NB4 (cell line): ENCODE measurements at places on chromosomes 13 and 19.
A peak's percentile ranks its signal among the peaks of the same experiment; 100 is the strongest.

DNA sequence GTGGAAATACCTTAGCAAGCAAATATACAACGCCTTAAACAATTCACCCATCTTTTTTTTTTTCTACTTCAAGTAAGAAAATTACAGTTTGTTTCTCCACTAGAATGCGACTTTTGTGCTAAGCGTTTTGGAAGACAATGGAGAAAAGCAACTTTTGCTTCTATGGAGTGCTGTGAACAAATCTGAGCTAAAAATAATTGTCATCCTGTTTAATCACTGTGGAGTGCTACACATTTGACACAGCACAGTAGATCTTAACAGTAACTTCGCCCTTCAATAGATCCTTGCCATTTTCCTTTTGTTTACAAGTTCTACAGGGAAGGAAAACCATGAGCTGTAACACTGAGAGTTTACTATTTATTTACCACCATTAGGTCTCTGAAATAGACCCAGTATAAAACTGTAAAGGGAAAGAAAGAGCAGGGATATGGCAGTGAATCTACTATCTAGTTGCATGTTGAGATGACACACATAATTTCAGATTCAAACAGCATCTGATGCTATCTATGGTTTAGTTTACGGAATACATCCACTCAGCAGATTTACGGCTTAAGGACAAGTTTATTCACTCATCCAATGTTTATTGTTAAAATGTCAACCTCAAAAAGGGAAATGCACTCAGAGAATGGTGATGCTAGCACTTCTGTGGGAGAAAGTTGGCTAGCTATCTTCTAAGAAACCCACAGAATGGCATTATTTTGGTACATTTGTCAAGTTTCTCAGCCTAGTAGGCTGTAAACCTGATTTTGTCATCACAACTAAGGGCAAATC, 175.3 kb downstream of the VWA8 start:
- no peak for DNase-seq

- no peak for DNase-seq
Observed at GRCh38 chr13:64266024-64266423, 2850.4 kb upstream of the PCDH20 start.

GRCh38 chr19:17420475-17420924, 653 bp downstream of the MVB12A start:
- DNase-seq, result peak; percentile 61

GRCh38 chr19:482186-483041, 13.9 kb upstream of the MADCAM1 start:
- DNase-seq, result no peak

- DNase-seq, result no peak
Observed at GRCh38 chr13:110032969-110033368, 246.6 kb upstream of the IRS2 start.

- DNase-seq, result no peak
Observed at GRCh38 chr13:23789576-23790346, 99.4 kb downstream of the MIPEP start.

DNA sequence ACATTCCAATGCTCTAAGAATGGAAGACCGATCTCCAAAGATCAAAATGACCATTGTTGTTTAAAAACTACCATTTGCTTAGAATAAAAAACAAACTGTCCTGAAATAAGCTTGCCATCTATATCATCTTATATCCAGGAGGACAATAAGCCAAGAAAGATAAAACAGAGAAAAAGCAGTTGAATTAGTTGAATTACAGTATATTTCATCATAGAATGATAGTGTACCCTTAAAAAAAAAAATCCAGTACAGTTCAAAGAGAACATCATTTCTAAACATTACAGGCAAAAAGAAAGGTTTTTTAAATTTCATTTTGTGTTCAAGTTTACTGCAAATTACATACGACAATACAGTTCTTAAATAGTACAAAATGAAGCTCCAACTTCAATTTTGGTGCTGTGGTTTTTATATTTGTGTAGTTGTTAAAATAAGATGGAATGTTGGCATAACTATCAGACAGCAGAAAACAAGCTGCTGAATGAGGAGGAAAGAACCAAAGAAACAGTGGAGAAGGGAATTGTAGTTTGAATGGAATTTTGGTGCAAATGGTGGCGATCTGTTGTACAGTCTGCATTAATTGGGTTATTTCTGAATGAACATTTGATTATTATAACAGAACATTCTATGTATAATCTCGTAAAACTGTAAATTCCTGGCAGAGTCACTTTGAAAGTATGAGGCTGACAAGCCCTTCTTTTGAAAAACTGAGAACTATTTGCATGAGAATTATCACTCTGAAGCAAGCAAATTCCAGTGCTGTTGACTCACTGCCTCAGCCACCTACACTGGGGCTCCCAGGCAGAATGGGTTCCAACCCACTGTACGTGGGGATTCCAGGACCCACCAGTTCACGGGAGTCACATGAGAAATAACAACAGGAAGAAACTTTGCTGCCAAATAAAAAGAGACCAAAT, 37.7 kb downstream of the LHFPL6 start:
- DNase-seq, result no peak

GRCh38 chr19:34644991-34645461, 31.9 kb downstream of the SCGB2B2 start:
- DNase-seq, result no peak

- DNase-seq, result peak; percentile 86
Observed at GRCh38 chr19:6577476-6578125, 13.3 kb downstream of the CD70 start.

DNA sequence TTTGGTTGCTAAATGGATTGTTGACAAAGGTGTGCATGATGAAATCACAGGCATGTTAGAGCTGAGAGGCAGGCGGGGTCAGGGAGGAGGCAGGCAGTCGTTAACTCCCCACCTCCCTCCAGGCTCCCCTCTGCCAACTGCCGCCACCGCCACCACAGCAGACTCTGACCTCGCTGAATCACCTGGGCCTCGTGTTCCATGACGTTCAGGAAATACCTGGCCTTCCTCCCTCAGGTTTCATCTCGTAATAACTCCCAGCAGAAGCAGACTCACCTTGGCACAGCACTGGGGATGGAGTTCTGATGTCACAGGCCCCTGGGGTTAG, 198.5 kb downstream of the KATNAL1 start:
- no peak for DNase-seq

- no peak for DNase-seq
Observed at GRCh38 chr19:4952945-4953344, 16.0 kb upstream of the KDM4B start.

DNA sequence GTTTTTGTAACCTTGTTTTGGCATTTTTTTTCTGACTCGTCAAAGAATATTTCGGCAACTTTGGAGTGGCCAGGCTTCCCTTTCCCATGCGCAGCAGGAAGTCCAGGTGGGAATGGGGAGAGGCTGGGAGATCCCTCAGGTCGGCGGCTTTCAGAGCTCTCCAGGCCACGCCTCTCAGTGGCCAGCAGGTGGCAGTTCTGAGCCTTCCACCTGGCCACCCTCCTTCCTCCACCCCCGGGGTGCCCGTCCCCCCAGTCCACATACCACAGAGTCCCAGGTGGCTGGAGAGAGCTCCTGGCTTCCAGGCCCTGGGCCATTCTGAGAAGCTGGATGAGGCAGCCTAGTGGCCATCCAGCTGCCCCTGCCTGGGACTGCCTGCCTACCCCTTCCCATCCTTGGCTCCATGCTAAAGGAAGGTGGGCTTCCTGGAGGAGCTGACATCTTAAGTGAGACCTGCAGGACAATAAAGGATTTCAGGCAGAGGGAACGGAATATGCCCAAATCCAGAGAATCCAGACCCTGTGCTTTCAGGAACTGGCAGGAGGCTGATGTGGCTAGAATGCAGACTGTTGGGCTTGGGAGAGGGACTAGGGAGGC, 46.3 kb downstream of the CCNE1 start:
- peak; percentile 18 for DNase-seq

DNA sequence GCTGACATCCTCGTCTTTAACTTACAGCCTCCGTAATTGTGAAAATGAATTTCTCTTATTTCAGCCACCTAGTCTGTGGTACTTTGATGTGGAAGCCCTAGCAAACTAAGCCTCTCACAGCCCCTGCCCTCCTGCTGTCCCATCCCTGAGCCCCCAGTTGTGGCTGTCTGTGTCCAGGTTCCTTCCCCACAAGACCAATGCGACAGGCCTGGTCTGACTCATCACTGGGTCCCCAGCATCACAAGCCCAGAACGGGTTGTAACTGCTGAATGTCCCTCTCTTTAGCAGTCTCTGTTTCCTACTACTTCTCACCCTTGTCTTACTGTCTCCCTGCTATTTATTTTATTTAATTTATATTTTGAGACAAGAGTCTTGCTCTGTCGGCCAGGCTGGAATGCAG, 5.7 kb downstream of the POU2F2 start:
- DNase-seq, result no peak

DNA sequence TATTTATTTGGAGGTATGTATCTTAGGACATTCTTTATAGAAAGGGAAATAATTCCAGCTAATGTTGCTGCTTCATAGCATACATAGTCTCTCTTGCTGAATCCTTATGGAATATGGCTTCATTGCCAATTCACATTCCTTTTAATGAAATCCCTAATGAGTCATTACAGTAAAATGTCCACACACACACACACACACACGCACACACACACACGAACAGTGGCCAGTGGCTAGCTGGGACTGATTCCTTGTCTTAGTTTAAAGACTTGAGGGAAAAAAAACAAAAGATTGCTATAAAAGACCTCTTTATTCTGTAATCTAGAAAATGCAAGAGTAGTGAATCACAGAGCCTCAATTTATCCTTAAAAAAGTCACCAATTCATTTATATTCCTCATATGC, 301.6 kb downstream of the SLITRK6 start:
- no peak for DNase-seq

- no peak for DNase-seq
Observed at GRCh38 chr13:23824371-23824770, 64.8 kb downstream of the MIPEP start.

- DNase-seq, result no peak
Observed at GRCh38 chr13:29746148-29746677, 104.2 kb downstream of the UBL3 start.

DNA sequence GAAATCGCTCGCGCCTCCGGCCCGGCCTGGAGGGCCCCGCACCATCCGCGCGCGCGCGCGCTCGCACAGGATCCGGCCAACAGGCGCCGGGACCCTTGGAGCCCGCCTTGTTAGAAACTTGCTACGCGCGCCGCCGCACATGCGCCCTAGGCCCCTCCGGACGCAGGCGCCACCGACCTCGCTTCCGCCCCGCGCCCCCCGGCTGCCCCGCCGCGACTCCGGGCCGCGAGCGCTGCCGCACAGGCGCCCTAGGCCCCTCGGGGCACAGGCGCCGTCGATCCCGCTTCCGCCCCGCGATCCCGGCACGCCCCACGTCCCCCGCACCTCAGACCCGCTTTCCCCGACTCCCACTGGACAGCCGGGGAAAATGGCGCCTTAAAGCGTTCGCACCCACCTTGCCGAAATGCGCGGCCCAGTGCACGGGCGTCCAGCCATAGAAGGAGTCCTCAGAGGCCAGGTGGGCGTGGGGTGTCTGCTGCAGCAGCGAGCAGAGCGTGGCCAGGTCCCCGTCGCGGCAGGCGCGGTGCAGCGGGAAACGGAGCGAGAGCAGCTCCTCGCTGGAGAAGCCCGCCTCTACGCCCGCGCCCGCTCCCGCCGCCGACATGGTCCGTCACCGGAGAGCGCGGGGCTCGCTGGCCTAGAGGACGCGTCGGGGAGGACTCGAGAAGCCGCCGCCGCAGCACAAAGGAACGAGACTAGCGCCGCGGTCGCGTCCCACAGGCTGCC, 375 bp downstream of the ANKRD10 start:
- DNase-seq, result peak; percentile 94

- DNase-seq, result no peak
Observed at GRCh38 chr13:90302107-90302506, 1045.4 kb upstream of the MIR17HG start.

DNA sequence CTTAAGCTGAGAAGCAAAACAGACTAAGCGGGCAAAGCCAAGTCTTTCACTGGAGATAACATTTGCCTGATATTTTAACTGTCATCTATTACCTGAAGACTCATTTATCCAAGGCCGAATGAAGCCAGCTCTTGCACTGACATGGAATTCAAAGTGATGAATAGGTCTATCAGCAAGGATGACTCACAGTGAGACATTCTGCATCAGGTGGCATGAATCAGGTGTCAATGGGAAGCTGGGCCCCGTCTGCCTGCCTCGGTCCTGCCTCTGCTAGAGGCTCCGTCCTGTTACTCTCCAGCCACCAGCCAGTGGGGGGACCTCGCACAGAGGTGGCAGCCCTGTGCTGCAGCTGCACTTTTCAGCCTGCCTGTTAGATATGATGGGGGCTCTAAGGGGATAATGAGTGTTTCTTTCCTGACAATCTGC, 23.5 kb downstream of the STARD13 start:
- DNase-seq, result no peak

GRCh38 chr19:13093407-13094105, 9.1 kb downstream of the LYL1 start:
- DNase-seq, result peak; percentile 91

DNA sequence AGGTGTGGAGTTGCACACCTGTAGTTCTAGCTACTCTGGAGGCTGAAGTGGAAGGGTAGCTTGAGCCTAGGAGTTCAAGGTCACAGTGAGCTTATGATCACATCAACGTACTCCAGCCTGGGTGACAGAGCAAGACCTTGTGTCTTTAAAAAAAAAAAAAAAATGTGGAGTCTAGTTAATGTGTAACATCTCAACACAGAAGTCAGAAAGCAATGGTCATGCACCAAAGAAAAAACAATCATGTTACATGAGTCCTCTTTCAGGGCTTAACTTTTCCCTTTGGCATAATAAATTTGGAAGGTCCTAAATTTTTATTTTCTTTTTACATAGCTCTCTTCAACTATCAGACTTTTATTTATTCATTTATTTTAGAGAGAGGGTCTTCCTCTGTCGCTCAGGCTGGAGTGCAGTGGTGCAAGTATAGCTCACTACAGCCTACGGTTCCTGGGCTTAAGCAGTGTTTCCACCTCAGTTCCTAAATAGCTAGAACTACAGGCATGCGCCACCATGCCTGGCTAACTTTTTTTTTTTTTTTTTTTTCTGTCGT, 22.3 kb downstream of the SETDB2 start:
- no peak for DNase-seq

- peak; percentile 75 for DNase-seq
Observed at GRCh38 chr19:15331419-15332310, 674 bp downstream of the BRD4 start.

DNA sequence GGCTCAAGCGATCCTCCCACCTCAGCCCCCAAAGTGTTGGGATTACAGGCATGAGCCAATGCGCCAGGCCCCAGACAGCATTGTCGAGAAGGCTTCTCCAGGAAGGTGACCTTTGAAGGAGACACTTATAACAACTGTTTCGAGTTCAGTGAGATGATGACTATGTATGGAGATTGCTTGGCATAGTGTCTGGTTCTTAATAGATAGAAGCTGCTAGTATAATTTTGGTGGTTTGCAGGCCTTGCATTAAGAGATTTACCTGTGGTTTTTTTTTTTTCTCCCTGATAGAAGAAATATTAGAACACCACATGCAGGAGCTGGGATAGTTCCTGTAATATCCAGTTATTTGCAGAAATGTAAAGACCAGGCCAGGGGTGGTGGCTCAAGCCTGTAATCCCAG, 3.7 kb downstream of the MARCHF2 start:
- DNase-seq, result no peak

DNA sequence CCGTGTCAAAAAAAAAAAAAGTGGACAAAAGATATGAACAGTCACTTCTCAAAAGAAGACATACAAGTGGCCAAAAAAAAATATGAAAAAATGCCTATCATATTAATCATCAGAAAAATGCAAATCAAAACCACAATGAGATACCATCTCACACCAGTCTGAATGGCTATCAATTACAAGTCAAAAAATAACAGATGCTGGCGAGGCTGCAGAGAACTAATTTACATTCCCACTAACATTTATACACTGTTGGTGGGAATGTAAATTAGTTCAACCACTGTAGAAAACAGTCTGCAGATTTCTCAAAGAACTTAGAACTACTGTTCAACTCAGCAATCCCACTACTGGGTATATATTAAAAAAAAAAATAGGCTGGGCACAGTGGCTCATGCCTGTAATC, 26.5 kb upstream of the FOXO1 start:
- no peak for DNase-seq

GRCh38 chr19:12864721-12865715, 16.2 kb downstream of the DNASE2 start:
- DNase-seq, result peak; percentile 33
